ENCODE measurements at places on chromosomes 7 and 10.

GRCh38 chr7:29146057-29146706 lies at the start of gene CPVL:
Gene CPVL, minus strand, starts transcription at chr7:29146537. Its CDS starts 25,476 bp downstream, at chr7:29121061.
- DNase-seq = no peak

GRCh38 chr10:123470336-123470921 lies 195.7 kb upstream of the GPR26 start:
- no peak for DNase-seq

GRCh38 chr7:112202816-112203215 lies 3.4 kb downstream of the DOCK4 start:
- DNase-seq = no peak

DNA sequence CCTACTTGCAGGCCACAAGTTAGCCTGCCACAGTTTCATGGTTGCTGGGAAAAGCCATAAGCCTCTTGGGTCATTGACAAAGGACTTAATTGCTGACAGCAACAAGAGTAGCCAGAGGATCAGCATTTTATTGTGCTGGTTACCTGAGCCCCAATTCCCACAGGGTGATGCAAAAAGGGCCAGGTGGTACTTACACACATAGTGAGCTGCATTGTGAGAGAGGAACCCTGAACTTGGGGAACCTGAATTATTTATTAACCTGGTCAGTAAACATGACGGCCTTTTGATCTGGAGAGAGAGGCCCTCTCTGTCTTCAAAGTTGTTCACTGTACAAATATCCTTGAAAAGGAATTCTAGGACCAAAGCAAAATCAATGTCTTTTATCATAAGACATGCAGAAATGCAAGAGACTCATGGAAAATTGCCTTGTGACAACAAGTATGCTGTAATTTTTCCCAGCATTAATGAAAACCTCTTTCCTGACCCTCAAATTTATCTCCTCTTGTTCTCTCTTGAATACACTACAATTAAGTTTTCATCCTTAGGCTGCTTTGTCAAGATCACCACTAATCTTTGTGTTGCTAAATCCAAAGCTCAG lies 102.9 kb upstream of the PHYHIPL start:
- DNase-seq = no peak

- no peak for DNase-seq
These were observed 509.8 kb downstream of the SUGCT start for GRCh38 chr7:40644454-40645188.

- DNase-seq = no peak
These were observed 52.9 kb downstream of the C10orf120 start for GRCh38 chr10:122646511-122647382.

GRCh38 chr10:71512761-71513539 lies 116.2 kb downstream of the CDH23 start:
- no peak for DNase-seq

Data from SIG-M5 (cell line).